Renal cortex interstitium (tissue), 15 donors: ENCODE measurements at places on chromosomes 7 and 10. TPM values are rescaled to one million over a fixed set of nuclear protein-coding genes. Genes with fewer than 3 reads are reported as not detected.

Gene NOD1
- polyA plus RNA-seq, result 7.6 TPM

Gene ACTL6B
- polyA plus RNA-seq, result not detected

DNA sequence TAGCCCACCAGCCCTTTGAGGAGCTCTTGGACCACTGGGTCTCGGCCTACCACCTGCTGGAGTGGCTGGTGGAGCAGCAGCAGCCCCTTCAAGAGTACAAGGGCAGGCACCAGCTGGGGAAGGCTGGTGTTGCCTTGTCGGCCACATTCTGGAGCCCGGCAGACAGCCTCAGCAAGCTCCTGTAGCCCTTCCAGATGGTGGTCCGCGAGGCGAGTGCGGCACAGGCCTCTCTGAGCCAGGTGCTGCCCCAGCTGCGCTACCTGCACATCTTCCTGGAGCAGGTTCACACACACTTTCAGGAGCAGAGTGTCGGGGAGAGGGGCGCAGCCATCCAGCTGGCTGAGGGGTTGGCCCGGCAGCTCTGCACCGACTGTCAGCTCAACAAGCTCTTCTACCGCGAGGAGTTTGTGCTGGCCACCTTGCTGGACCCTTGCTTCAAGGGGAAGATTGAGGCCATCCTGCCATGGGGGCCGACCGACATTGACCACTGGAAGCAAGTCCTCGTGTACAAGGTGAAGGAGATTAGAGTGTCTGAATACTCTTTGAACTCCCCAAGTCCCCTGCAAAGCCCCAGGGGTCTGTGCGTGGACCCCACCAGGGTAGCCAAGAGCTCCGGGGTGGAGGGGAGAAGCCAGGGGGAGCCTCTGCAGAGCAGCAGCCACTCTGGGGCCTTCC, 7.0 kb upstream of the ACTR3C start:
- no peak for DNase-seq

DNA sequence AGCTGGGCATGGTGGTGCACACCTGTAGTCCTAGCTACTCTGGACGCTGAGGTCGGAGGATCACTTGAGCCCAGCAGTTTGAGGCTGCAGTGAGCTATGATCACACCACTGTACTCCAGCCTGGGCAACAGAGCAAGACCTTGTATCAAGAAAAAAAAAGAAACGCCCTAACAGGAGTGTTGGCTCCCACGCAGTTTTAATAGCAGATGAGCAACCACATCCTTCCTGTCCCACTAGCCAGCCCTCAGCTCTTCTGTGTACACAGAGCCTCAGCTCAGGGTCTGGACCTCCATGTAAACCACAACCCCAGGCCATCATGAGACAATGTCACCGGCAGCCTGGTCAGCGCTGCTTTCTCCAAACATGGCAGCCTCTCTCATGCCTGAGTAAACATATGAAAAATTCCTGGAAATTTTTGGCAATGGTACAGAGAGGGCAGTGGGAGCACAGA, 108.2 kb downstream of the PIP4K2A start:
- no peak for DNase-seq

- no peak for DNase-seq
These were observed 31.1 kb upstream of the ABCA13 start for GRCh38 chr7:48140001-48140681.

GRCh38 chr7:8590791-8591190, 157.4 kb downstream of the NXPH1 start:
- no peak for DNase-seq

Gene CHST15
- polyA plus RNA-seq, result 17.9 TPM

DNA sequence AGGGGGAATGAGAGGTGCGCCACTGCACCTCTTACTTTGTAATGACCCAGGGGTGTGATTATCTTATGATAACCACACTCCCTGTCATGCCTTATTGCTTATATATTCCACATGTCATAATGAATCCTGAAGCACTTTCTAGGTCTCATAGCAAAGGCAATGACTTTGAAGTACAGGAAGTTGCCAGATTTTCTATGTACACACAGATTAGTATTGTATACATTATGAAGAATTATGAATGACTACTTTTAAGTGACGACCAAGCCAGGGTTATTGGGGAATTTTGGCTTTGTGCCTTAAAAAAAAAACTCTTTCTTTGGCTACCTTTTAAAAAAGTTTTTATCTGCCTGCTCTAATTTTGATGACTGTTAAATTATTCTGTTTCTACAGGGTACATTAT, 269.6 kb downstream of the MDFIC start:
- no peak for DNase-seq

Gene GPR146
- polyA plus RNA-seq, result 5.9 TPM

Gene OIT3
- 2.8 TPM for polyA plus RNA-seq

Gene MMP21
- polyA plus RNA-seq, result 0.51 TPM

DNA sequence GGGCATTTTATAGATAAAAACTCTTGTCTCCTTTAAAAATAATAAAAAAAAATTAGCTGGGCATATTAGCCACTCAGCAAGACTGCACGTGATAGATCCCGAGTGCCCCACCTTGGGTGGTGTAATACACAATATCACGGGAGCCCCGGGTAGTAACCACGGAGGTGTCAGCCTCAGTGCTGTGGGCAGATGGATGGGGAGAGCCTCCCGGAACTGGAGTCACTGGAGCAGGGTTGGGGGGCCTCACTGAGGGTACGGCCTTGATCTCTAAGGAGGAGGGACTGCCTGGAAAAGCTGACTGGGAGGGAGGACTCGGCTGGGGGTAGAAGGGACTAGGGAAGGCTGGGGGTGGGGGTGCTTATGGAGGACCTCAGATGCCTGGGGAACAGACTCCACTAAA, 12.6 kb downstream of the LEP start:
- DNase-seq, result no peak

Gene EPDR1
- polyA plus RNA-seq, result 17.4 TPM
